Pons (tissue), 1 donor: ENCODE measurements at places on chromosomes 3 and 15.

GRCh38 chr15:63908991-63909390, 75.2 kb upstream of the HERC1 start:
- no peak for DNase-seq

GRCh38 chr3:62027796-62028195, 345.6 kb downstream of the FEZF2 start:
- no peak for DNase-seq

- no peak for DNase-seq
Measured at GRCh38 chr3:23830869-23831484, 25.2 kb downstream of the UBE2E1 start.

DNA sequence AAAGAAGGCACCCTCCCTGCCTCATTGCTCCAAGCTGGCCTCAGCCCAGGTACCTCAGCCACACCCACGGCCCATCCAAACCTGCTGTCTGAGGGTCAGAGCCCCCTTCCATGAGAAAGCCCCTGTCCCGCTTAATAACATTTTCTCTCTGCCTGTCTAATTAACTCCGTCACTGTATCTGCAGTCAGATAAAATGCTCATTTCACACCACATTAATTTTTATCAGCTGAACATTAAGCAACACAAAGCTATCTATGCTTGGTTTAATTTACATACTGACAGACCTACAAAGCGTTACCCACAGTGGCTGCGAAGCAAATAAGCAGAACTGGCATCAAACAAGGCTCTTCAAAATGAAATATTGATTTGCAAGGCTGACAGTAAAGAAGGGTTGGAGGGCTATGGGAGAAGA, 309.8 kb upstream of the ICE2 start:
- DNase-seq: no peak

DNA sequence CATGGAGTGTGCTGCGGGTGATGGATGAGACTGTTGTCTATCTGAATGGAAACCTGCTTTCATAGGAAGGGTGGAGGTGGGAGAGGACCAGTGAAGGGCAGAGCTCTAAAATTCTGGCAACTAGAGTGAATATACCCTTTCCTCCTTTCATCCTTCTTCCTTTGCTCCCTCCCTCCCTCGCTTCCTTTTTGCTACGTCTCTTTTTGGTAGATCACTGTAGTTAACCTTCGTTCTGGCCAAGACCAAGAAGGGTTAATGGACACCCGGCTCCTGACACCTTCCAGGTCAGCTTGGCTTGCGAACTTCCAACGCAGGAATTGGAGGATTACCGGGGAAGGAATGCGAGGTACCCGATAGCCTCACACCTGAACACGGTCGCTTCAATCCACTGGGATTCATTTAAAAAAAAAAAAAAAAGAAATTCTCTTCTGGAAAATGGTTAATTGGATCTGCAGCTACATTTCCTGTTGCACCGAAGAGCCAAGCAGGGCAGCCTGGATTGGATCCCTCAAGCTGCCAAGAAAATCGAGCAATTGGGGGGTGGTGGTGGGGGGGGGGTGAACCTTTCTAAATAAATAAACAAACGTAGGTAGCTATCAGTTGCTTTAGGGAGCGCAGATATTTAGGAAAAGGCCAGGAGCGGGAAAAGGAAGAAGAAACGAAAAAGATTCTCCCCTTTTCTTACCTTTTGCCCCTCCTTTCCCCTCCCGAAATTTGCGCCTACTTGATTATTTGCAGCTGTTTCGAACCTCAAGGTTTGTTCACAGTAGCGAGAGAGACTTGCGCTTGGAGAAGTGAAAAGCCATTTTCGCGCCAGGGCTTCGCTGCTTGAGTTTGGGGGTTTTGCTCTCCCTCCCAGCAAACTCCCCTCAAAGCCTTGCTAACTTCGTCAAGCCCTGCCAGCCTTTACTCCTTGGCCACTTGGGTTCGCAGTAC, 9.5 kb upstream of the NR2F2 start:
- DNase-seq: no peak

DNA sequence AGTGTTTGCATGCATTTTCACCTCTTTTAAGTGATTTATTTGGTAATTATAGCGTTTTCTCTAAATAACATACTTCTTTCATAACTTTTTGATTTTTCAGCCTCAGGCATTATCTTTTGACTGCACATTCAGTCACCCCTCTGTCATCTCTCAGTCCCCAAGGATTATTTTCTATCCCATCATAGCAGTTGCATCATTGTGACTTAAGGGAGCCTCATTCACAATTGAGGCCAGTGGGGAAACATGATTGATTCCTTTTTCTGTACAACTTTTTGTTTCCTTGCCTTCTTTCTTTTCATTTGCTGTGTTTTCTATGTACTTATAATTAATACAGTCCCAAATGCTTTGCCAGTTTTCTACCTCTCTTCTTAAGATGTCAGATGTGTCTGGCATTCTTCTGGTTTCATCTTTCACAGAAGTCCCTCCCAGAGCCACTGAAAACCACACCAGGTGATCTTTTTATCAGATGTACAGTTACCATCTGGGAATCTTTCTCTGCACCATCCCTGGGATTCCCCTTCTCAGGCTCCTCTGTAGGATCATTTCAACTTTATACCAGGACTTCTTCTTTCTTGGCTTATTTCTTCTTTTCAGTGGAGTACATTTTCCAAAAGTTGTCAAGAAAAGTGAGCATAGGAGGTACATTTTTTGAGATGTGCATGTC, 151.4 kb downstream of the RAP2B start:
- no peak for DNase-seq

DNA sequence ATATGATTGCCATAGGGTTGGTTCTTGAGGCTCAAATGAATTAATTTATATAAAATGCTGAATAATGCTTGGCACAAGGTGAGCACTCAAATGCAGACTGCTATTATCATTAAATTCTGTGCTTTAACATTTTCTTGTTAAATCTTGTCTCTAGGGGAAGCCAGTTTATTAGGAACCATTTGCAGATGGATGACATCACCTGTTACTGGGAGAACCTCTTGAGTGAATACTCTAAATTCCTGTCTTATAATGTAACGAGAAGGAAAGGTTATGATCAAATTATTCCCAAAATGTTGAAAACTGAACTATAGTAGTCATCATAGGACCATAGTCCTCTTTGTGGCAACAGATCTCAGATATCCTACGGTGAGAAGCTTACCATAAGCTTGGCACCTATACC, 6.2 kb upstream of the TIMMDC1 start:
- DNase-seq: no peak

GRCh38 chr3:71433631-71434030, 149.9 kb downstream of the FOXP1 start:
- DNase-seq: no peak

- no peak for DNase-seq
Measured at GRCh38 chr3:1717524-1717923, 381.1 kb upstream of the CNTN4 start.

DNA sequence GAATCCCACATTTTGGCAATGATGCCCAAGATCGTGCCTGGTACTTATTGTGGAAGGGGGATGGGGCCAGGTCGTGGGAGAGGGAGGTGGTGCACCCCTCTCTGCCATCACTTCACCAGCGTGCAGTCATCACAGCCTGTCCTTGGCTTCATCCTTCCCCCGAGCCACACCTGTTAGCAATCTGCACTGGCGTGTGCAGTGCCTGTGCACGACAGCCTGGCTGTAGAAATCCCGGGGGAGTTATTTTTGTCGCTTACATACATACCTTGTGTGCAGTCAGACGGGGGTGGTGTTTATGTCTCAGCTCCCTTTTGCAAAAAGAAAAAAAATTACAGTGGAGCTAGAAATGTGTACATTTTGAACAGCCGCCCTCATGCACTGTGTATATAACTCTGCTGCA, 216.0 kb downstream of the TLE3 start:
- no peak for DNase-seq

GRCh38 chr3:65857327-65857726, 181.4 kb downstream of the MAGI1 start:
- DNase-seq: no peak

DNA sequence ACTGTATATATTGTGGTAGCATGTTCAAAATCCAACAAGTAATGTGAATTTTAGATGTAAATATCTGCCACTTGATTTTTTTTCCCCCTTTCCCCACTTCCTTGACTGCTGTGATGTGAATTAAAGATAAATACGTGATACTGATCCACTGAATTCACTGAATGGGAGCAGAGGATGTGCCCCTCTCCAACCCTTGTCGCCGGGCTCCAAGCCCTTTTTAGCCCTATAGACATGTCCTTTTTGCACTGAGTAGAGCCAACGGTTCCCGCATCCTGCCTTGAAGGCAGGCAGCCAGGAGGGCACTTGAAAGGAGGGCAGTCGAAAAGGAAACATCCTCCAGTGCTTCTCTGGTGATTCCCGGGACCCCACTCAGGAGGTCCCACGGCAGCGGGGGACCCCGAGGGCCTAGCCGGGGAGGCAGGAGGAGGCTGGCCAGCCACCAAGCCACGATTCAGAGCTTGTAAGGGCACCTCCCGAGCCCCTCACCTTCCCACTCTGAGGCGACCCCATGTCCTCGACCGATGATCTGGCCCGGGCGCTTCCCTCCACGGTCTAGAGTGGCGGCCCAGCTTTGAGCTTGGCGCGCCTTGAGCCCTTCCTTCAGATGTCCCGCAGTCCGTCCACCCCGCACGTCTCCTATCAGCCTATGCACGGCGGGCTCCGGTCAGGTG, 901 bp upstream of the MANF start:
- no peak for DNase-seq

DNA sequence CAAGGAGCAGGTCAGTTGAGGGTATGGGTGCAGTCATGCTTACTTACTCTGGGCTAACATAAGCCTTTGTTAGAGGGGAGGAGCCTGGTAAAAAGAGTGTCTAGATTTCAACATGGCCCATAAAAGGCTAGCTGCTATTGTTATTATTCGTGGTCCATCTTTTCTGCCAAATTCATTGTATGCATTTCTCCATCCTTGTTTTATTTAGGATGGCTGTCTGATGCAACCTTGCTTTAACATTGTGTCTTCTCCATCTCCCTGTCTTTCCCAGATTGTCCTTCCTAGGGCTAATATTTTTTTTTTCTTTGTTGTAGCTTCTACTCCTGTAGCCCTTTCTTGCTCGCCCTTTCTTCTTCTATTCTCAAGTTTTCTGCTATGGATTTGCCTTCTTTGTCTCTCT, 12.6 kb downstream of the RBMS3 start:
- no peak for DNase-seq

DNA sequence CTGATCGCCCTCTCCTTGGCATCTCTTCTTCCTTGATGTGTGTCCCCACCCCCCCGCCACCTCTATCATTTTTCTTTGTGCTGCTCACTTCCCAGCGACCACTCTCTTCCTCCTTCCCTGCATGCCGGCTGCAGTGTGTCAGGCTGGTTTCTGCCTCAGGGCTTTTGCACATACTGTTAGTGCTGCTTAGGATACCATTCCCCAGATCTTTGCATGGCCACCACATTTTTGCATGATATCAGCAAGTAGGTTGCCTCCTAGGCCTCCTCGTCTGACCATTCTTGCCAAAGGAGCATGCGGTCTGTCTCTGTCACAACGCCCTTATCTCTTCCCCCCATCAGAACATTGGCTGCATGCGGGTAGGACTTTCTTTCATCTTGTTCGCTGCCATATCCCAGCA, 12.5 kb downstream of the FBLN2 start:
- no peak for DNase-seq

DNA sequence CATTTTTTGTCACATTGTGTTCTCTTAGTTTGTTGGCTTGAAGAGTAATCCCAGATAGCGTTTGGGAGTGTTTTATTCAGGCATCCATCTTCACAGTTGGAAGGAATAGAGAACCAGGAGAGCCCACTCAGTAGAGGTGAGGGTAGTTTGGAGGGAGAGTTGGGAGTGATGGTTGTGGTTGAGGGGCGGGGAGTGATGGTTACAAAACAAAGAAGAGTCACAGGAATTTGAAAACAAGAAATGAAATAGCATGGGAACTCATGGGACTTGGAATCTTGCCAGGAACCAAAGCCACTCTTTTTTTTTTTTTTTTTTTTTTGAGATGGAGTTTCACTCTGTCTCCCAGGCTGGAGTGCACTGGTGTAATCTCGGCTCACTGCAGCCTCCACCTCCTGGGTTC, 36.3 kb downstream of the DUT start:
- DNase-seq: no peak

- DNase-seq: no peak
Measured at GRCh38 chr3:35223632-35224394, 415.5 kb upstream of the ARPP21 start.

- DNase-seq: no peak
Measured at GRCh38 chr3:176190755-176191154, 1006.5 kb downstream of the TBL1XR1 start.

GRCh38 chr15:35980719-35981118, 434.8 kb upstream of the DPH6 start:
- no peak for DNase-seq

DNA sequence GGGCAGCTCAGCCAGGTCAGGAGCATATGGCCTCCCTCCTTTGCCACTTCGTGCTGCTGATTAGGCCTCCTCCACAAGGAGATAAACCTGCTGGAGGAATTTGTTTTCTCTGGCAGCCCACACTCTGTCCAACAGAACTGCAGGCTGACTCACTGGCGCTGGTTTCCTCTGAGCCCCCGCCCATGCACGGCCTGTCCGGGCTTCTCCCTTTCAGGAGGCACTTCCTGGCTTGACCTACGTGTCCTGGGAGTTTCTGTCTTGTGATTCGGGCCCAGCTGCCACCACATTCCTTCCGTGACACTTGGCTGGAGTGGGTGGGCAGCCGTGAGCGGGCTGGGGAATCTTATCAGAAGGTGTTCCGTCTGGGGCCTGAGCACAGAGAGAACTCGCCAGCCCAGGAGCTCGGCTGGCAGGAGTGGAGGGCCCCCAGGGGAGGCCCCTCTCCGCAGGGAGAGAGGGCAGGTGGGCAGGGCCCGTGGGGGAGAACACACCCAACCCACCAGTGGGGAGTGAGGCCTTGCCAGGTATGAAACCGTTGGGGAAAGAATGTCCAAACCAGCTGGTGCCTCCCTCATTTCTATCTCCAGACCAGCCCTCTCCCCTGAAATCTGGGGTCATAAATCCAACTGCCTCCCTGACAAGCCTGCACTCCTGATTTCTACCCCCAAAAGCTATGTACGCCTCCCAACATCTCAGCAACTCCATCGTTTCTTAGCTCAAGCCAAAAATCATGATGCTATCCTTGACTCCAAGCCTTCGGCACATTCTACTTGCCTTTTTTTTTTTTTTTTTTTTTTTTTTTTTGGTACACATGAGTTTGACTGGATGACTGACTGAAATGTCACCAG, 110.6 kb upstream of the MEF2A start:
- peak; percentile 47 for DNase-seq

GRCh38 chr3:72613871-72614270, 234.4 kb downstream of the SHQ1 start:
- no peak for DNase-seq

GRCh38 chr15:90022905-90023700, 22.0 kb downstream of the ZNF710 start:
- no peak for DNase-seq

GRCh38 chr3:139630542-139630941, 47.2 kb downstream of the NMNAT3 start:
- DNase-seq: no peak

GRCh38 chr15:45751629-45752028, 116.8 kb downstream of the SQOR start:
- DNase-seq: no peak

DNA sequence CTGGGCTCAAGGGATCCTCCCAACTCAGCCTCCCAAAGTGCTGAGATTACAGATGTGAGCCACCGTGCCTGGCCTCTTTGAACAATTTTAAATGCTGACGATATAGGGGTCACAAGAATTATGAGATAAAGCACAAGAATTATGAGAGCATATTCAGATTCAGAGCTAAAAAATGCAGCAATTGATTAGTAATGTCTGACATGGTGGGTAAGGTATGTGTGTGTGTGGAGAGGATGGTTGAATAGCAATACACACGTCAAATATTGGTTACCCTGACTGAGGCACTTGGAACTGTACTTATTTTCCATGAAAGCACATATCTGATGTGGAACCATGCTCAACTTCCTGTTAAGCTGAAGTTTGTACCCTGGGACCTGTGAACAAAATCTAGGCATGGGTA, 115.6 kb downstream of the EOMES start:
- no peak for DNase-seq
